ENCODE measurements at places on chromosomes 1 and 21.

- peaks cover 38% of the 10 kb centered on the region for H3K27me3 ChIP-seq
- H3K27ac ChIP-seq = no peak overlapping the region
- no peaks in the 10 kb centered on the region for H3K36me3 ChIP-seq
- no peak overlapping the region for H3K4me3 ChIP-seq
Observed at GRCh38 chr21:36700971-36701755, 2.2 kb downstream of the SIM2 start.

GRCh38 chr1:243959998-243960397, 91.1 kb upstream of the ZBTB18 start:
- no peaks in the 10 kb centered on the region for H3K36me3 ChIP-seq
- no peak overlapping the region for H3K27ac ChIP-seq
- no peak for DNase-seq
- H3K4me3 ChIP-seq = no peak overlapping the region

DNA sequence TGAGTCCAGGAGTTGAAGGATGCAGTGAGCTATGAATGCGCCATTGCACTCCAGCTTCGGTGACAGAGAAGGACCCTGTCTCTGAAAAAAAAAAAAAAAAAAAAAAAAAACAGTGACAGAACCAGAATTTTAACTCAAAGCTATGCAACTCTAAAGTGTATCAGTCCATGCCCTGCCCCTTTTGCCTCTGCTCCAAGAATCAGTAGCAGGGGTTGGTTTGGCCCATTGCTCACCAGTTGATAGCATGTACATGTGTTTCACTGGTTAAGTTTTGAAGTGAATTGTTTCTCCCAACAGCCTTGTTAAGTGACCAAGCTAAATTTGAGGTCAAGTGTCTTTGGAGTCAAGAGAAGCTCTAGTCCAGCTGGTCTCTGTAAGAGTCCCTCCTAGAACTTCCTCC, 245.9 kb downstream of the PLPP3 start:
- H3K4me3 ChIP-seq = no peak overlapping the region
- no peaks in the 10 kb centered on the region for H3K4me1 ChIP-seq
- H3K27me3 ChIP-seq = no peaks in the 10 kb centered on the region

DNA sequence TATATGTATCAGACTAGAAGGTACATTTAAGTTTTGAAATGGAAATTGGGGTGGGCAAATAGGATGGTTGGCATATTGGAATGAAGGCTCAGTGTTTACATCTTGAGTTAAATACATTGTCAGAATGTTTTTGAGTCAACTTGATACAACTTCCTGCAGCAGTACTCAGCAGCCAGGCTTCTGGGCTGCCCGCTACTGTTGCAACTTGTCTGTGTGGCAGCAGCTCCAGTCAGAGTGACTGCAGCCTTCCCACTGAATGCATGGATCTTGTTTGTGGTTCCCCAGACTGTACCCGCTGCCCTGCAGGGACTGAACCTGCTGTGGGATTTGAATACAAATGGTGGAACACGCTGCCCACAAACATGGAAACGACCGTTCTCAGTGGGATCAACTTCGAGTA, 24.9 kb upstream of the SARS1 start:
- H3K36me3 ChIP-seq = no peaks in the 10 kb centered on the region
- H3K27ac ChIP-seq = no peak overlapping the region
- H3K27me3 ChIP-seq = no peaks in the 10 kb centered on the region
- DNase-seq = no peak
- no peak overlapping the region for H3K4me3 ChIP-seq

- no peaks in the 10 kb centered on the region for H3K27me3 ChIP-seq
- H3K36me3 ChIP-seq = no peaks in the 10 kb centered on the region
- H3K27ac ChIP-seq = no peak overlapping the region
Observed at GRCh38 chr1:50348449-50349241, 74.6 kb downstream of the DMRTA2 start.

DNA sequence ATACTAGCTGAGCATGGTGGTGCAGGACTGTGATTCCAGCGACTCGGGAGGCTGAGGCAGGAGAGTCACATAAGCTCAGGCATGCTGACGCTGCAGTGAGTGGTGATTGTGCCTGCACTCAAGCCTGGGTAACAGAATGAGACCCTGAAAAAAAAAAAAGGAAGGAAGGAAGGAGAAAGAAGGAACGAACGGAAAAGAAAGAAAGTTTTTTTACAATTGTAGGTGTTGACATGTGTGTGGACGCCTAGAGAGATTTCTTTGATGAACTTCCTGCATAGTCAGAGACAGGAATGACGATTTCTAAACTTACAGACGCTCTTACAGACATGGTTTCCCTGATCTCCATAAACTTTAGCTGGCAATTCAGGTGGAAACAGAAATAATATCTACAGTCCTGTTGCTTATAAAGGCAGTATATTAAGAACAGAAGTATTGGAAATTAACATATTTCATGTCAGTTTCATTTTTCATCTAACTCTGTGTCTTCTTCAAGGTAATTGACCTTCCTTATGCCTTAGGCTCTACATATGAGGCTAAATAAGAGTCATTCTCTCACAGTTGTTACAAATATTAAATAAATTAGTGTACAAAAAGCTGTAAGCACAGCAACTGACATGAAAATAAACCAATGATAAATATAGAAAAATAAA, 4.1 kb downstream of the SAMSN1 start:
- DNase-seq = no peak
- H3K36me3 ChIP-seq = no peaks in the 10 kb centered on the region
- no peaks in the 10 kb centered on the region for H3K4me1 ChIP-seq
- H3K27me3 ChIP-seq = no peaks in the 10 kb centered on the region

DNA sequence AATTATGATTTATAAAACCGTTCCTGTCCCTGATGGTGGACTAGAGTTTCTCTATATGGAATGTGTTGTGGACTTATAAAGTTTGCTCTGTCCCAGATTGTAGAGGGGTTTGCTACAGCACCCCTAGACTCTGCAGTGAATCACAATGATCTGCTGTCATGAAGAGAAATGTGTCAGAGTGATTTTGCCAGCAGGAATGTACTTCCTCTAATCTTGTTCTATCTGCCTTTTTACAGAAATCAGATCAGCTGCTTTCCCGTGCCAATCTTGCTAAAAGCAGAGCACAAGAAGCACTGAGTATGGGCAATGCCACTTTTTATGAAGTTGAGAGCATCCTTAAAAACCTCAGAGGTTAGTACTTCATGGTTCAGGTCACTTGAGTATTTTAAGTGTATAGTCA, 52.0 kb downstream of the LAMC2 start:
- no peaks in the 10 kb centered on the region for H3K4me1 ChIP-seq
- H3K27me3 ChIP-seq = no peaks in the 10 kb centered on the region
- no peak for DNase-seq
- H3K27ac ChIP-seq = no peak overlapping the region
- H3K4me3 ChIP-seq = no peak overlapping the region

- H3K27me3 ChIP-seq = no peaks in the 10 kb centered on the region
- H3K27ac ChIP-seq = no peak overlapping the region
- DNase-seq = no peak
- H3K4me1 ChIP-seq = no peaks in the 10 kb centered on the region
- H3K36me3 ChIP-seq = no peaks in the 10 kb centered on the region
- no peak overlapping the region for H3K4me3 ChIP-seq
Observed at GRCh38 chr1:111903148-111903870, 86.2 kb downstream of the KCND3 start.

DNA sequence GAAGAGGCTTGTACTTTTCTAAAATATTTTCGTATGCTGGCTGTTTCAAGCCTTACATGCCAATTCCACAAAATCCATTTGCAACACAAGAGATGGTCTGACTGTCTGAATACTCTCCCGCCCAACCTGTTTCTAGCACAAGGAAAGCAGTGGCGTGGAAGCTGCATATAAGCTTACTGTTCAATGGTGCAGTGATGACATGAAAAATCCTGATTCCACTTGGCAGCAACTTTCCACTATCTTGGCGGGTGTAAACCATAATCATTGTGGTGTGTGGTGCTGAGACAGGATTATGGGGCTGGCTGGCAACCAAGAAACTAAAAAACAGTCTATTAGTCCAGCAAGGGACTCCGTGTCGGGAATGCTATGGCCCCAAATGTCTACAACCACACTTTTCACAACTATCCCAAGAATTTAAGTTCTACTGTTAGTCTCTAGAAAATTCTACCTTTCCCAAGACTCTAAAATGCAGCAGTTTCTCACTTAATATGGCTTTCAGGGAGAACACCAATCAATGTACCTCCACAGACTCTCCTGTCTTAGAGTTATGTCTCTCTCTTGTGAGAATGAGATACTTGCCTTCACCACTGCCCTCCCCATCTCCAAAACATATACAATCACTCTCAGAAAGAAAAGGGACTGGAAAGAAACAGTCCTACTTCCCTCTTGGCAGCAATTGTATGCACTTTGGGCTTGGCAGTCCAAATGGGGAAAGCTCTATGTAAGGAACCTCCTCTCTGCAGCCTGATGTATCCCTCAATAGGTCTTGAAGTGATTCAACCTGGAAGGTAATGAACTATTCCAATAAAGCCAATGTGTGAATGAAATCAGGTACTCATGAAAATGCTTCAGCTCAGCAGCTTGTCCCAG, 9.5 kb downstream of the COLGALT2 start:
- H3K36me3 ChIP-seq = no peaks in the 10 kb centered on the region
- no peak overlapping the region for H3K27ac ChIP-seq
- H3K4me1 ChIP-seq = peaks cover 5% of the 10 kb centered on the region

DNA sequence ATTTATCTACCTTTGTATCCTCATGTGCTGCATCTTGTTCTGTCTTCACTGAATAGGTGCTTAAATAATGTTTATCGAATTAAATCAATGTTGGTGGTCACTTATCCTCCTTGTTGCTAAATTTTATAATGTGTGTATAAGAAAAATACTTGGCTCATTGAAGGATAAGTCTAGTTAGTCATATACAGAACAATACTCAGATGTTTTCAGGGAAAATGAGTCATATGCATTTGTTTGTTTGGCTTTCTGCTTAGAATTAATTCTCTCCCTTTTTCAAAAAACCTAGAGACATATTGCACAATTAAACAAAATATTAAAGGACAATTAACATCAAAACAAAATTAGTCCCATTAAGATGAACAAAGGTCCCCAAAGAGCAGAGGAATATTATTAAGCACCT, 89.0 kb downstream of the UBE2U start:
- no peaks in the 10 kb centered on the region for H3K4me1 ChIP-seq
- no peak overlapping the region for H3K4me3 ChIP-seq
- no peak for DNase-seq
- no peaks in the 10 kb centered on the region for H3K36me3 ChIP-seq
- H3K27me3 ChIP-seq = no peaks in the 10 kb centered on the region

DNA sequence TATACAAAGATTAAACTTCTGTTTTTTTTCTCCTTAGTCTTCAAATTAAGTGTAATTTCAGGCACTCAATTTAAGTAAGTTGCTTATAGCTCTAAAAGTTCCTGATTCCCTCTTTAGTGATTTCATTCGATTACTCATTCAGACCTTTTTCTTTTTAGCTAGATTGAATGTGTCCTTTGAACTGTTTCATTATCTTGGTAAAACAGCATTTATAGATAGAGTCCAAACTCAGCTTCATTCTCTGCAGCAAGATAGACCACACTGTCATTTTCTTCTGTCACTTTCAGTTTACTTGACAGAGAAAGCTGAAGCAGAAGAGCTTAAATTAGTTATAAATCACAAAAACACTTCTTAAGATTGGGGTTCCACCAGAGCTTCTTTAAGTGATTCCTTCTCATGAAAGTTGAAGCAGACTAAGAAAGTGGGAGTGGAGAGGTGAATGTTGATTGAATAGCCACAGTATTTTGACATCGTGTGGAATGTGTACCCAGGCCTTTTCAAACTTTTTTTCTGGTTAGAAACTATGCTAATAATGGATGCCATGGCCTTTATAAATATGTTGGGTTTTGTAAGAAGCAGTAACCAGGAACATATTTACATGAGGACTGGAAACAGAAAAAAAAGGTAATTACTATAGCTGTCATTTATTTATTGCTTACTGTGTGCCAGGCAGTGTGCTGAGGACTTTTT, 52.2 kb downstream of the ZBTB40 start:
- H3K27me3 ChIP-seq = no peaks in the 10 kb centered on the region
- peaks cover 30% of the 10 kb centered on the region for H3K4me1 ChIP-seq
- no peak overlapping the region for H3K4me3 ChIP-seq
- peaks cover 3% of the 10 kb centered on the region for H3K36me3 ChIP-seq
- H3K27ac ChIP-seq = no peak overlapping the region

DNA sequence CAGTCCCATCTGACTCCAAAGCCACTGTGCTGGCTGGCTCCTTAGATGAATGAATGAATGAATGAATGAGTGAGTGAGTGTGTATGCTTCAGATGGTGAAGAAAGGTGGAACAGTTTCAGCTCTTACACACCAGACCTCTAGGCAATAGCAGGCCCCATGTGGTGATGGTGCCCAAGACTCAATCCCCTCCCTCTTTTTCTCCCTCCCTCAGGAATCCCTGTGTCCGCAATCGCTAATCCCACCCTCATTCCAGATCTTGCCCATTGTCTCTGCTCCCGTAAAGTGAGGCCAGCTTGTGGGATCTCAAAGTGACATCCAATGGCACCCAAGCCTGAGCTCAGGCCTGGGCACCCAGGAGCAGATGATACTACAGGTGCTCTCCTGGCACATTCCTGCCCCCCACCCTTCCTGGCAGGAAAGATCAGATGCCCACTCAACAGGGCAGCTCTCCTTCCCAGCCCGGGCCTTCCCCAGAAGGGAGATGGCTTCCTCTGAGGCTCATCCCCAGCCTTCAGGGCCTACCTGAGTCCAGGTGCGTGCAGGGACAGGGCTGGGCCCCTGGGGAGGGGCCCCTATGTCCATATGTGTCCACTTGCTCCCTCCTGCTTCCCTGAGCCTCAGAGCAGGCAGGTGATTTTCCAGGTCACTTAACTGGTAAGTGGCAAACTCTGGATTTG, 106.4 kb downstream of the HMGB4 start:
- no peak overlapping the region for H3K4me3 ChIP-seq
- DNase-seq = no peak
- H3K4me1 ChIP-seq = no peaks in the 10 kb centered on the region
- H3K27me3 ChIP-seq = no peaks in the 10 kb centered on the region

DNA sequence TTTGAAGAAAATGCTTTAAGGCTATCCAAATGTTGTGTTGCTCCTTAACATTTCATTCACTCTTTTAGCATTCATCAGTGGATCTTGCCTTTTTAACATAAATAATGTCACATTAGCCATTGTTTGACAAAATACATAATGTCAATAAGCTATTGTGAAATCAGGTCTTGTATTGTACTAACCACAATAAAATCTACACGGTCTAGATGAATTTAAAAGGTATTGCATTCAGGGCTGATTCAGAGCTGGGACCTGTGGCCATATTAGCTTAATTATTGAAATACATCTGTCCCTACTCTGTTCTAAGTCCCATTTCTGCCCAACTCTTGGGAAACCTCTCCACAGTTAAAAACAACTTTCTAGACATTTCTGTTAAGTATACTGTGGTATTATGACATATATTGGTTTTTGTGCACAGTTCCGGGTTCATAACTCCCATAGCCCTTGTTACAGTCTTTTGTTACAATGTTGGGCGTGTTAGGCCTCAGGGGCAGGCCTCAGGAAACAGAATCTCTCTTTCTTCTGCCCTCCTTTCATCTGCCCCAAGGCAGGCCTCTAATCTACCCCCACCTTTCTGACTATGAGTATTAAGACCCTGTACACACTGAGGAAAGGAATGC, 44.7 kb upstream of the CITED4 start:
- no peak for DNase-seq
- no peaks in the 10 kb centered on the region for H3K27me3 ChIP-seq
- no peaks in the 10 kb centered on the region for H3K4me1 ChIP-seq
- no peaks in the 10 kb centered on the region for H3K36me3 ChIP-seq
- H3K4me3 ChIP-seq = no peak overlapping the region
